ENCODE measurements at places on chromosomes 2 and 18. TPM values are rescaled to one million over a fixed set of nuclear protein-coding genes. Genes with fewer than 3 reads are reported as not detected.

DNA sequence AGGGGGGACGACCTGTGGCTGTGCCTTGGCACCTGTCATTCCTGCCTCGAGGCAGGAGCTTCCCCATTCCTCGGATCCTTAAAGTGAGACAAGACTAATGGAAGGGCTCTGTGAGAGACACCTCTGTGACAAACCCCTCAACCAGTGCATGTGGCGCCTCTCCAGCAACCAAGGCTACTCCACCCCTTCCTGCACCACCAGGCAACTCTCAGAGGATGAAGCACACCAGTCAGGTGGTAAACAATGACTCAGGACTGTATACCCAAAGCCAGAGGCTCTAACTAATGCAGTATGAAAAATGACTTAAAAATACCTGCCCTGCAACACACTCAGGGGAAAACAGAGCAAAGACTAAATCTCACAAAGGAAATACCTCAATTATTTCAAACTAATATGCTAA is 136.9 kb downstream of the UXS1 start:
- no peak for DNase-seq
- H3K4me3 ChIP-seq: no peak overlapping the region

- H3K27me3 ChIP-seq: no peaks in the 10 kb centered on the region
- H3K36me3 ChIP-seq: no peaks in the 10 kb centered on the region
- no peaks in the 10 kb centered on the region for H3K4me1 ChIP-seq
Observed at GRCh38 chr18:1806884-1807615, 764.3 kb downstream of the METTL4 start.

DNA sequence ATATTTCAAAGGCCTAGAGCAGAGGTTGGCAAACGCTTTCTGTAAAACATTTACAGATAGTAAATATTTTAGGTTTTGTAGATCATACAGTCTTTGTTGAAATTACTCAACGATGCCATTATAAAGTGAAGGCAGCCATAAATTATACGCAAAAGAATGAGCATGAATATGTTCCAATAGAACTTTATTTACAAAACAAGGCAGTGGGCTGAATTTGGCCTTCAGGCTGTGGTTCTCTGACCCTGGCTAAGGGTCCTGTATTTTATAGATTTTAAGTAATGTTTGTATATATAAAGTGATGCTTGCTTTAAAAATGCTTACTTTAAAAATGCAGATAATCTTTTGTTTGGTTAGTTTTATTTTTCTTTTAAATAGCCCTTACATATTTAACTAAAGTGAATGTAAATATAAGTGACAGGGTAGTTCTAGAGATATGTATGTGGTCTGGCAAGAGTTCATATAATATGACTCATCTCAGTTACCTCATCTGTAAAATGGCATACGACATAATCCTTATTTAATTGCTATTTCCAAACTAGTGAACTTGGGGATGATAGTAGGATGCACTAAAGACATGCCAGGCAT is 51.7 kb upstream of the ATP5MC3 start:
- no peak overlapping the region for H3K4me3 ChIP-seq
- no peak overlapping the region for H3K27ac ChIP-seq
- peak; percentile 58 for DNase-seq
- peaks cover 8% of the 10 kb centered on the region for H3K4me1 ChIP-seq
- no peaks in the 10 kb centered on the region for H3K36me3 ChIP-seq

GRCh38 chr2:16666449-16666801 is 791 bp upstream of the CYRIA start:
- peak overlapping the region; percentile 49 for H3K4me3 ChIP-seq
- no peaks in the 10 kb centered on the region for H3K36me3 ChIP-seq
- peak; percentile 88 for DNase-seq
- peaks cover 62% of the 10 kb centered on the region for H3K4me1 ChIP-seq

DNA sequence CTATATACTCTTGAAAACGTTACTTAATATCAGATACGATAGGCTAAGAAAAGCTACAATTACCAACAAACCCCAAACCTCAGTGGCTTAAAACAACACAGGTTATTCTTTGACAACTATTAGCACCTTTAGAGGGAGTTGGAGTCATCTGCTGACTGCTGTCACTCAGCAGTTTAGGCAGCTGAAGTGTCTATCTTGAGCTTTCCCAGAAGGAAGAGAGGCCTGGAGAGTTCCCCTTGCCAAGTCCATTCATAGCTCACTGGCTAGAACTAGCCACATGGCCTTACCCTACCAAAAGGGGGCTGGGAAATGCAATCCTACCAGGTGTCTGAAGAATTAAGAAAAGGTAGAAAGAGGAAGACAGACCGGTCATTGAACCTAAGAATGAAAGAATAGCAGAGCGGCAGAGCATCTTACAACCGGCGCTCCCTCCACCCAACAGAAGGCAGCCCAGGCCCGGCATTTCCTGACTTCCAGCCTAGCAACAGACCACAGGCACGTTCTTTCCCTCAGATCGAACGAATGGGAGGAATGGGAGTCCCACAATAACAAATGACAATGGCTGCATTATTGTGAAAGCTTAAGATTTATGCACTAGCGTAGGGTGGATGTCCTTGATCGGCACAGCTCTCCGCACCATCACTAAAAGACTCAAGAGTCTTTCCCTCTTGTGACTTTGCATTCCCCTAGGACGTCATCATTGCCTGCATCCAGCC is 211.2 kb upstream of the CTAGE1 start:
- no peak for DNase-seq
- H3K4me1 ChIP-seq: no peaks in the 10 kb centered on the region
- no peak overlapping the region for H3K4me3 ChIP-seq
- no peak overlapping the region for H3K27ac ChIP-seq

DNA sequence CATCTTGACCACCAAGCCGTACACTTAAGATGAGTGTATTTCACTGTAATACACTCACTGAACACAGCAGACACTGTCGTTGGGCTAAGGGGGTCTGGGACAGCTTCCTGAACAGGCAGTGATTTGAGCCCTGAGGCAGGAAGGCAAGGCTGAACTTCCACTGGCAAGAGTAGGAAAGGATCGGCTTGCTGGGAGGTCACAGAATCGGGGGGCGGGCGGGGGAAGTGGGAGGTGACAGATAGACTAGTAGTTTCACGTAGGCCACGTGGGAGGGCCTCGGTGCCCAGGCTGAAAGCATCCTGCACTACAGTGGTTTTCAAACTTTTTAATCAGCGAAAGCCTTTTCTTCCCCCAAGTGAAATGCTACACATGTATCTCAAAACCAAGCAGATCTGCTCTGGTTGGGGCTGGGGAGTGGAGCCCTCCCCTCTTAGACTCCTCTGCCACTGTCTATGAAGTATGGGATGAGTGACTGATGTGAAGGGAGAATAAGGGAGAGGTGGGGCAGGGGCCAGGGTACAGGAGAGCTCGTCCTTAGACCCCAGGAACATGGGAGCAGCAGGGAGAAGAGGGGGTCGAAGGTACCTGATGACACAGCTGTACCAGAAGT is 8.6 kb downstream of the PARD6G start:
- no peak overlapping the region for H3K4me3 ChIP-seq
- H3K27me3 ChIP-seq: no peaks in the 10 kb centered on the region

DNA sequence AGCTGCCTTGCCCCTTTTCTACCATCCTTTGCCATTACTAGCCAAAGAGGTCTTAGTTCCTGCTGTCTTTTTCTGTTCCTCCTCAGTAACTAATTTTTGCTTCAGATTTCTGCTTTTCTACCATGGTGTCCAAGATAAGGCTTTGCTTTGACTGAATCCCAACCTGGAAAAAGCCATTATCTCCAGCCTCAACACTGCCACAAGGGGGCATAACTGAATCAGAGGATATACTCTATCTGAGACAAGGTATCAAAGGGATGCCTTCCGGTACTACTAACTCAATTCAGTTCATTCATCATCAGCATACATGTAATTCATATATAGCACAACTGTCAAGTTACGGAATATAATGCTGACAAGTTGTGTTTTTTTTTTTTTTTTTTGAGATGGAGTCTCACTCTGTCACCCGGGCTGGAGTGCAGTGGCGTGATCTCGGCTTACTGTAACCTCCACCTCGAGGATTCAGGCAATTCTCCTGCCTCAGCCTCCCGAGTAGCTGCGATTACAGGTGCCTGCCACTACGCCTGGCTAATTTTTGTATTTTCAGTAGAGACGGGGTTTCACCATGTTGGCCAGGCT is 11.4 kb downstream of the OSGEPL1 start:
- no peaks in the 10 kb centered on the region for H3K4me1 ChIP-seq
- H3K27ac ChIP-seq: no peak overlapping the region
- H3K27me3 ChIP-seq: no peaks in the 10 kb centered on the region
- DNase-seq: peak; percentile 58

Gene BOK
- 2.7 TPM for total RNA-seq

Gene NDUFV2
- total RNA-seq: 161 TPM

Data from A673 (cell line).